ENCODE measurements at places on chromosomes 1 and 21.

GRCh38 chr1:212271823-212272485 lies 13.3 kb upstream of the PPP2R5A start:
- DNase-seq: no peak

DNA sequence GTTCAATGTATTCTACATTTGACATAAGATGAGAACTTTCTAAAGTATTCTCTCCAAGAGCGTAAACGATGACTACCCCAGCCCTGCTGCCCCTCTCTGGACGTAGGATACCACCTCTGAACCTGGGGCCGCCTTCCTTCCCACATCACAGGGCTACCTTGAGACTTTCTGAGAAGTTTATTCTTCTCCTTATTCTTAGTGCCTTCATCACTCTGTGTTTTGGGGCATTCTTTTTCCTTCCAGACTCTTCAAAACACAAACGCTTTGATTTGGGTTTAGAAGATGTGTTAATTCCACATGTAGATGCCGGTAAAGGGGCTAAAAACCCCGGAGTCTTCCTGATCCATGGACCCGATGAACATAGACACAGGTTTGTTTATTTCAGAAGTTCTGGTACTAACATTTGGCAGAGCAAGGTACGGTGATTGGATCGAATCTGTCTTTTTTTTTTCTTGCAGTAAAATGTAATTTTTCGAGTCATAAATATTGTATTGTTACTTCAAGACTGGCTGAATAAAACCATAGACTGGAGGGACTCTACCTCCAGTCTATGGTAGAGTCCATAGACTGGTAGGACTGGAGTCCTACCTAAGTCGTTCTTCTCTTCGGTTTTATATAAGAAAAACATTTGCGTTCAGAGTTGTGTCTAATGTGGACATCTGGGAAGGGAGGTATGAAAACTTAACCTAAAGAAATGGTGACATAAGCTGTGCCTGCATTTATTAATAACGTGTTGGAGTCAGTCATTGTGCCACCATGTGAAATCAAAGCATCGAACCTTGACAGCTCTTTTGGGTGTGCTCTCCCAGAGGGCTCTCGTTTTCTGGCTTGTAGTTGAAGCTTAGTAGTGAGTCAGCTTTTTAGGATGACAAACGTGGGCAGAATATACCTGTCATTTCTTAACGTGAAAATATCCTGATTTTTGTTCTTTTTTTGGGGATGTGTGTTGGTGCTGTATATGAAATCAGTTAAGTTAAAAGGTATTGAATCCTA lies 1.2 kb downstream of the MAN1A2 start:
- no peak for DNase-seq

DNA sequence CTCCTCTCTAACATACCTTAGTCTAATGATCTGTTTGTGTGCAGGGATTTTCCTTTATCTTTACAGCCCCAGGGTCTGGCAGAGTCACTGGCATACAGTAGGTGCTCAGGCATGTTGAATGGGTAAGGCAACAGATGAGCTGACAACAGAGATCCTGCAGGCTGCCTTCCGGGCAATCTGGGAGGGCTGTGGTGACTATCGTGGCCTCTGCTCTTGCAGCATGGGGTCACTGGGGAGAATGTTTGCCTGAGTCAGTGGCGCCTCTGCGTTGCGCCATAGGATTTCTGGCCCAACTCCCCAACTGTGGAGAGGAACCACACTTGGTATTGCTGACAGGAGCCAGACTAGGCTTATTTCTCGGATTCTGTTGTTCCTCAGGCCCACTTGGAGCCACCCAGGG lies 93.8 kb downstream of the LAMC2 start:
- no peak for DNase-seq

DNA sequence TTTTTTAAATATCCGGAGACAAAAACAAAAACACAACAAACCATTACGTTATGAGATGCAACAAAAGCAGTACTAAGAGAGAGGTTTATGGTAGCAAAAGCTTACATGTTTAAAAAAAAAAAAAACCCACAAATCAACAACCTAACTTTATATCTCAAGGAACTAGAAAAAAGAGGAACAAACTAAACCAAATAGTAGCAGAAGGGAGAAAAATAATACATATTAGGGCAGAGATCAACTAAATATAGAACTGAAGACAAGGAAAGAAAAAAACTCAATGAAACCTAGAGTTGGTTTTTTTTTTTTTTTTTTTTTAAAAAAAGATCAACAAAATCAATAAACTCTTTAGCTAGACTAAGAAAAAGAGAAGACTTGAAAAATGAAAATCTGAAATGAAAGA lies 34.9 kb downstream of the ZNF644 start:
- DNase-seq: no peak

DNA sequence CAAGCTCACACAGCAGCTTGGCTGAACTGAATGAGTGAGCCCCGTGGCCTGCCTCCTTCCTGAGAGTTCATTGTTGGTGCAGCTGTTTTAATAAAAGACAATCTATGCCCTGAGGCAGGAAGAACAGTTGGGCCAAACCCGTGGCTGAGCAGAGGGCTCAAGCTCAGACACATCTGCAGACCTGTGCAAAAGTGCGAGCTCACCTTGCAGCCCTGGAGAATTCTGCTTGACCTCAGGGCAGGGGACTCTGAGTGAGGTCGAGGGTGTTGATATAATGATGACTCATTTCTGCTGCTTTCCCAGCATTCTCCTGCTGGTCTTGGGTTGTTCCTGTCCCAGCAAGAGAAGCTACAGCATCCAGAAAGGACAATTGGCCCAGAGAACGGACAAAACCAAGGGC lies 61.0 kb downstream of the ATP5PO start:
- no peak for DNase-seq

GRCh38 chr1:181061891-181062835 lies 26.3 kb upstream of the IER5 start:
- no peak for DNase-seq

GRCh38 chr1:189834813-189835212 lies 642.9 kb downstream of the BRINP3 start:
- no peak for DNase-seq

DNA sequence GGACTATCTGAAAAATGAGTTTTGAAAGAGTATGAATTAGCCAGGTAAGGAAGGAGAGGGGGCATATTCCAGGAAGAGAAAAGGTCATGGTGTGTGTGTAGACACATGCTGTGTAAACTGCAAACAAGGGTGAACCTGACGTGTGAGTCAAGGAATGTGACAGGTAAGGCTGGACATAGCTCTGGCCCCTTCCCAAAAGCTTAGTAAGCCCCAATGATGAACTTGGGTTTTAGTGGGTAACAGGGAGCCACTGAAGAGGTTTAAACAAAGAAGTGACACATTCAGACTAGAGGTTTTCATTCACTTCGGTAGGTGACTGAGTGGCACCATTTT lies 36.7 kb downstream of the EGLN1 start:
- DNase-seq: no peak

GRCh38 chr1:222010306-222010705 lies 268.4 kb upstream of the DUSP10 start:
- DNase-seq: no peak
